ENCODE measurements at places on chromosomes 16 and 17.

- DNase-seq: no peak
Observed at GRCh38 chr16:26530584-26531289, 536.0 kb upstream of the C16orf82 start.

GRCh38 chr17:58504826-58505351 lies 9.5 kb downstream of the MTMR4 start:
- DNase-seq: no peak

- peak; percentile 84 for DNase-seq
Observed at GRCh38 chr17:42798383-42799380, at the start of the genes CNTD1 and COA3. TSS of gene CNTD1 (plus strand) at chr17:42798861. CDS start at chr17:42799068, 207 bp downstream. TSS of gene COA3 (minus strand) at chr17:42798704. CDS start at chr17:42798681, 23 bp downstream.

DNA sequence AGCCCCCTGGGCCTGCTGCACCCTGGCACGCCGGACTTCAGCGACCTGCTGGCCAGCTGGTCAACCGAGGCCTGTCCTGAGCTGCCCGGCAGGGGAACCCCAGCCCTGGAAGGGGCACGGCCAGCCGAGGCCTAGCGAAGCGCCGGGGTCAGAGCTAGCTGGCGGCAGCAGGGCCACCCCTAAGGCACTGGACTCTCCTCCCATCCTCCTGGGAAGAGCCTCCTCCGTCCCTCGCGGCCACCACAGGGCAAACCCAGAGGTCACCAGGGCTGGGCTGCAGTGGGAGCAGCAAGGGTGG lies 2.3 kb downstream of the PERCC1 start:
- DNase-seq: no peak

- DNase-seq: peak; percentile 8
Observed at GRCh38 chr16:70156207-70156978, 17.2 kb upstream of the CLEC18C start.

DNA sequence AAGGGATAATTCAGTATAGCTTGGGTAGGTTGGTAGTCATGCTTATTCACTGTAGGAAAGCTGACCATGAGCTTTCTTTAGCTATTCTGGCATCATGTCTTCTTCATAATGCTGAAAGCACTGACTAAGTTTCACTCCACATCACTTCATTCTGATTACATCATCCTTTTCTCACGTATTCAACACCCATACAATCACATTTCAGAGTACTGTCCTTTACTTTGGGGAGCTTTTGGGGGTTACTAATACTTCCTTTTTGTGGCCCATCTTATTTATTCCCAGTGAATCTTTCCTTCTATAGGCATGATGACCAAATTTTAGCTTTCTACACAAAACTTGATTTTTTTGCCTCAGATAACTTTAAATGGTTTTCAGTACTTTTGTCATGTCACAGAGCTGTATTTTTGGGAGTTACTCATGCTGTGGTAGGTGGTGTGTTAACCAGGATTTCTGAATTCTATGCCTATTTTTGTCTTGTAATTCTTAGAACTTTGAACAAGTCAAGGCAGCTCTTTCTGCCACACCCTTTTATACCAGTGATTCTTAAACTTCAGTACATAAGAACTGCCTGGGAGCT lies 23.5 kb downstream of the TADA2A start:
- no peak for DNase-seq

DNA sequence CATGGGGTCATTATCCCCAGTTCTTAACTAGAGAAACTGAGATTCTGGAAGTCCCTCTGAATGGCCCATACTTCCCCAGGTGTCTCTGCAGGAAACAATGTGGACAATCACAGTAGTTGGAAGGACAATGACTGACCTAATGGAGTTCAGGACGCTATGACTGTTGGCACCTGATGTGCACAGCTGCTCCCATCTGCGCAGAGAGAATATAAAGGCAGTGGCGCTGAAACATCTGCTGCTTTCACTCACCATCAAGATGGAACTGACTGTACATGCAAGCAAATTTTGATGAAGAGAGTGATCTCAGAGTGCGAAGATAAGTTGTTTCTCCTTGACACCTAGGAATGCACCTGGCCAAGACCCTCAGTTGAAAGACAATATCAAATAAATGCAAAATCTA lies 395.7 kb upstream of the ASIC2 start:
- no peak for DNase-seq

GRCh38 chr16:75116081-75116910 lies at the start of gene LDHD:
TSS of gene LDHD (minus strand) at chr16:75116780. CDS start at chr16:75116720, 60 bp downstream.
- no peak for DNase-seq

GRCh38 chr17:41301916-41302901 lies at the start of gene KRTAP29-1:
TSS of gene KRTAP29-1 (minus strand) at chr17:41302851. CDS start at chr17:41302851, 0 bp downstream.
- DNase-seq: no peak

- no peak for DNase-seq
Observed at GRCh38 chr16:86566601-86566965, at the start of gene FOXC2. TSS of gene FOXC2 (plus strand) at chr16:86566829. CDS start at chr16:86567336, 507 bp downstream.

- no peak for DNase-seq
Observed at GRCh38 chr16:81321536-81321935, 6.8 kb downstream of the GAN start.

DNA sequence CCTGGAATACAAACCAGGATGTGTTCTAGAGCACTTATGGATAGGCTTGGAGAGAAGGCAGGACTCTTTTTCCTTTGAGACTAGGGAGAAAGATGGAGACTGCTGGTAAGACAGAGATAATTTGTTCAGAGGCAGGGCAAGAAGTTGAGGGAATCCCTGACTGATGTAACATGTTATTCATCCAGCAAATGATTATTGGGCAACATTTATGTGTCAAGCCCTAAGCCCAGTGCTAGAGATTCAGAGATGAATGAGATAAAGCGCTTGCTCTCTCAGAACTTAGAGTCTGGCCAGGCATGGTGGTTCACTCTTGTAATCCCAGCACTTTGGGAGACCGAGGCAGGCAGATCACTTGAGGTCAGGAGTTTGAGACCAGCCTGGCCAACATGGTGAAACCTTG lies 47.8 kb upstream of the NUFIP2 start:
- DNase-seq: no peak

- DNase-seq: no peak
Observed at GRCh38 chr17:43823350-43824084, 9.4 kb downstream of the MPP3 start.

- no peak for DNase-seq
Observed at GRCh38 chr17:82595893-82596292, 52.4 kb downstream of the WDR45B start.

- DNase-seq: no peak
Observed at GRCh38 chr17:65799454-65799853, 238.0 kb upstream of the AXIN2 start.

- DNase-seq: no peak
Observed at GRCh38 chr17:7046127-7046724, 2.3 kb upstream of the SLC16A11 start.

- DNase-seq: no peak
Observed at GRCh38 chr17:57102122-57102521, 17.1 kb downstream of the AKAP1 start.

GRCh38 chr16:35730251-35730650 lies 2270.8 kb downstream of the TP53TG3F start:
- no peak for DNase-seq

- DNase-seq: no peak
Observed at GRCh38 chr16:10080051-10080772, 102.0 kb downstream of the GRIN2A start.

DNA sequence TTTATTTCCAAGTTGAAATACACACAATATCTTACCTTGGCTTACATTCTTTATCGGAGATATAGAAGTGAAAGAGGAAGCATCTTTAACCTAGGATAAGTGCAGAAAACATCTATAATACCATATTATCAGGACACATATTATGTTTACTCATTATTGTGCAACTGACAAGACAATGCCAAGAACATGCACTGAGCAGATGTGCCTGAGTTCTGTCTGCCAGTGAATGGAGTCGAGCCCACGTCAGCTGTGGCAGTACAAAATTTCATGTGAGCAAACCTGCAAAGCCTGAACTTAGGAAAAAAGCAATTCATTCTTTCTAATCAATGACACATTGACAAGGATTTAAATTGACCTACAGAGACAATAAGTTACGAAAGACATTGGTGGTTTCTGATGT lies 154.4 kb downstream of the AXIN2 start:
- no peak for DNase-seq

DNA sequence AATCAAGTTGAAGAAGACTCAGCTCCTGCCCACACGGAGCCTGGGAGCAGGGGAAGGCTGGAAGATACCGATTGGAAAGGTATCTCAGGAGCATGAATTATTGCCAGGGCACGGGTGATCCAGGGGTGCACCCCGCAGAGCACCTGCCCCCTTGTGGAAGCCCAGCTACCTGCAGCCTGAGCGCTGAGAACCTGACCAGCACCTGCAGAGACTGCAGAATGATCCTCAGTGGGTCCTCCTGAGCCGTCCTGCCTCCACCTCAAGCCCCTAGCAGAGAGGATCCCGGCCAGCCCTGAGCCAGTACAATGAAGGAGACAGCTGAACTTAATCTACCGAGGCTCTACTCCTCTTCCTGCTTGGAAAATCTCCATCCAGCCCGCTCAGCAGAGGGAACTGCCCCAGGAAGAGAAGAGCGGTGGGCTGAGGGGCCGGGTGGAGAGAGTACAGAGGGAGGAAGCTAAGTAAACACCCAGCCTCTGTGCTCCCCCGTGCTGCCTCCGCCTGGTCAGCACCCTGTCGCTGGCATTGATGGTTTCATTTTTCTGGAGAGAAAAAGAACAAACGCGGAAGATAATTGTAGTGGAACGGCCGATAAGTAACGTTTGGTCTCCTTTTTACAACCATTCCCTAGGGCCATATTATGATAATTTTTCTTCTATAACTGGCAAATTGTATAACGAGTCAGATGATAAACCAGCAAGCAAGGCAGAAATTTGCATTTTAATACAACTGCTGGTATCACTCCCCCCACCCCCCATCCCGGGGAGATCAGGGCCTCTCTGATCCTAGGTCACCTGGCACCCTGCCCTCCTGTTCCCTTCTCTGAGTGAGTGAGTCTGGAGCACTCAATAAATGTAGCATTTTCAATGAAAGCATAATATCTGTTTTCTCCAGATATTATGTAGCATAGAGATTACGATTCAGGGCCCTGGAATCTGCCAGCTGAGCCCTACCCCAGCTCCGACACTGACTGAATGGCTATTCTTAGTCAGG lies 204.5 kb upstream of the RPL38 start:
- DNase-seq: no peak

DNA sequence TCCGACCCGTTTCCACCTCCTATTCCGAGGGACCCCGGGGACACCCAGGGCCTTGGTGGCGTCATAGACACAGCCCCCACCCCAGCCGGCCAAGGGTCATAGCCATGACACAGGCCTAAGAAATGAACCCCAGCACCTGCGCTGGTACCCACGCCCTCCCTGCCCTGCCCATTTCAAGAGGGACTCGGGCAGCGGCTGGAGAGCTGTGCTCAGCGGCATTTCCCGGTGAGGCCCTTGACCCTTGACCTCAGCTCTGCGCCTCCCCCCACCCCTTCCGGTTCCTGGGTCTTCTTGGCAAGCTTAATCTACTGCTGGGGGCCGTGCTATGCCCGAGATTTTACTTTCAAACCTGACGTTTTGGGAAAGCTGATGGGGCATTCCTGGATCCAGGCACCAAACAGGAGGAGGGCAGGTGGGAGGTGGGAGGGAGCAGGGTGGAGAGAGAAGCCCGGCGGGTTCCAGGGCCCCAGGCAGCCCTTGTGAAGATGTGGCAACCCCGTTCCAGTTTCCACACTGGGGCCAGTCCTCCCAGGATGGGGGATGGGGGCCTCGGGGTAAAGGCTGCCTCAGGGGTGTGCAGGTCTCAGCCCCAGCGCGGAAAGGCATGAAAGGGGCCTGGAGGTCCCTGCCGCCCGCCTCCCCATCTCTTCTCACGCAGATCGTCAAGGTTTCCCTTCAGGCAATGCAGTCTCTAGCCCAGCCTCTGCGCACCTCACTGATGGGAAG lies at the start of gene SLC22A31:
Gene SLC22A31 (minus strand): TSS at position 414 of the 726 bp plus-strand sequence. CDS start 36 bp downstream, at position 378.
- no peak for DNase-seq
